Esophagus squamous epithelium (tissue), 5 donors: ENCODE measurements at places on chromosomes 3 and 15.
A peak's percentile ranks its signal among the peaks of the same experiment; 100 is the strongest.

- no peaks in the 10 kb centered on the region for H3K4me1 ChIP-seq
- H3K27ac ChIP-seq: no peak overlapping the region
- no peaks in the 10 kb centered on the region for H3K36me3 ChIP-seq
- DNase-seq: no peak
- no peaks in the 10 kb centered on the region for H3K27me3 ChIP-seq
- H3K4me3 ChIP-seq: no peak overlapping the region
These were observed 39.0 kb downstream of the NSUN3 start for GRCh38 chr3:94101860-94102259.

DNA sequence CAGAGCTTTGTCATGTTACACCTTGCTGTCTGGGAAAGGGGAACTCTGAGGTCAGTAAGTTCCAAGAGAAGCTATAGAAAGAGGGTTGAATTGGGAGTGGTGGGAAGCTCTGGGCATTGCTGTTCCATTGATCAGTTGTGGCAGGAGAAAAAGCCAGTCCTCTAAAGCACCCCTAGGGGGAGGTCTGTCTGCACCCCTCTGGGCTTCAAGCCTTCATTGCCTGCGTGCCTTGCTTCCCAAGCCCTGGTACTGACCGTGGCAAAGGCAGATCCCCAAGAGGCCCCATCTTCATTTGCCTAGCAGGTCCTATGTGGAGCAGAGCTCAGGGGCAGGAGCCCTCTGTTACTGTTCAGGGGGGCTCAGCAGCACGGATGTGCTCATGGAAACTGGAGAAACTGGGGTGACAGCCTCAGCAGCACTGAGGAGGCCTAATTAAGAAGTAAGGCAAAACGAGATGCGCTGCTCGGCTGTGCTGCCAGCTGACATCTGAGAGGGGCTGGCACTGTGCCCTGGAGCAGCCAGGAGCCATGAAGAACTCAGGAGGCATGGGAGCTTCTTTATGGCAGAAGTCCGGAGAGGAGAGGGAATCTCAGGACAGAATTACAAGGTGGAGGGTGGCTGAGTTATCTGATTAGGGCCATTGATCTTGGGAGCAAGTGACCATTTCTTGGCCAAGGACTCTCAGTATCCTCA, 270.9 kb downstream of the RPLP1 start:
- no peaks in the 10 kb centered on the region for H3K4me1 ChIP-seq
- no peaks in the 10 kb centered on the region for H3K36me3 ChIP-seq
- H3K4me3 ChIP-seq: no peak overlapping the region
- H3K27me3 ChIP-seq: peaks cover 46% of the 10 kb centered on the region

DNA sequence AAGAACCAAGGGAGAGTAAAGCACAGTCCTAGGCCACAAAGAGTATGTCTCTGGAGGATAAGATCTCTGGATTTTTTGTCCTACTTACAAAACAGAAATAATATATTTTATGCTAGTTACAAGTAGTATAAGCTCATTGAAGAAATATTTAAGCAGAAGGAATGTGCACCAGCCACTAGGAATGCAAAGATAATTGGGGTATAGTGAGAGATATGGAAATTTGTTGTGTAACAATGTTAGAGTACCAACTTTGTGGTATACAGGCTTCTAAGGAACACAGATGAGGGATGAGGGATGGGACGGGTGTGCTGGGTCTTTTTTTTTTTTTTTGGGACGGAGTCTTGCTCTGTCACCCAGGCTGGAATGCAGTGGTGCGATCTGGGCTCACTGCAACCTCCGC, 26.5 kb downstream of the AKAP13 start:
- H3K4me1 ChIP-seq: peaks cover 51% of the 10 kb centered on the region
- no peaks in the 10 kb centered on the region for H3K36me3 ChIP-seq
- no peaks in the 10 kb centered on the region for H3K27me3 ChIP-seq
- no peak for DNase-seq

DNA sequence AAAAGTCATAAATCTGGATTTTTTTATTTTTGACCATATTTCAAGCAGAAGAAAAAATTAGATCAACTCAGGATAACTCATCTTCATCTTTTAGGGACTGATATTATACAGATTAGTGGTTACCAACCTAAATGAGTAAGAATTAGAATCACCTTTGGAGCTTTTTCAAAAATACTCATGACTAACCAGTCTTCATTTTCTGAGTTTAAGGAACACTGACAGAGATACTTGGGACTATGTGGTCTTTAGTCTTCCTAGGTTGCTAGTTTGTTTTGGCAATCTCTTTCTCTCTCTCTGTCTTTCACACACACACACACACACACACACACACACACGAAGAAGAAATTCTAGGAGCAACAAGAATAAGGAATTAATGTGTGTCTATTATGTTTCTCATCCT, 50.1 kb downstream of the TMOD3 start:
- H3K27me3 ChIP-seq: no peaks in the 10 kb centered on the region
- peaks cover 29% of the 10 kb centered on the region for H3K4me1 ChIP-seq
- no peaks in the 10 kb centered on the region for H3K36me3 ChIP-seq
- no peak overlapping the region for H3K4me3 ChIP-seq
- peak overlapping the region; percentile 65 for H3K27ac ChIP-seq

GRCh38 chr3:113252553-113252952, 41.2 kb downstream of the BOC start:
- H3K4me1 ChIP-seq: peaks cover 69% of the 10 kb centered on the region
- H3K4me3 ChIP-seq: no peak overlapping the region

DNA sequence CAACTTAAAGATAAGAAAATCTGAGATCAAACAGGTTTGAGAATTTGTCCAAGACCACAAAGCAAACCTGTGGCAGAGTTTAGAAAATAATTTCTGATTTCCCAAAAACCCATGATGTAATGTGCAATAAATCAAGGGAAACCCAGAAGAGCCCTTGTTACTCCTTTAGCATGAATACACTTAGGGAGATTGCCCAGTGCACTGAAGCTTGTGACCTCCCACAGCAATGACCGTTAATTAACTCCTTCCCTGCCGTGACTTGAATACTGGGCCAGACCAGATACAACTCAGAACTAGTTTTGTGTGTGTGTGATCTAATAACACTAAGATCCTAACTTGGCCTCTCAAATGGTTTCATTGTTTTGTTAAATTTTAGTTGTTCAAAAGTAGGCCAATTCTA, 2.5 kb downstream of the PRKAR2A start:
- no peaks in the 10 kb centered on the region for H3K36me3 ChIP-seq
- DNase-seq: no peak
- no peaks in the 10 kb centered on the region for H3K27me3 ChIP-seq
- peaks cover 18% of the 10 kb centered on the region for H3K4me1 ChIP-seq
- H3K4me3 ChIP-seq: peak overlapping the region; percentile 83

GRCh38 chr3:52399593-52399992, 45.3 kb downstream of the SEMA3G start:
- H3K27ac ChIP-seq: no peak overlapping the region
- peaks cover 4% of the 10 kb centered on the region for H3K4me1 ChIP-seq
- no peak overlapping the region for H3K4me3 ChIP-seq
- no peaks in the 10 kb centered on the region for H3K27me3 ChIP-seq
- DNase-seq: no peak

GRCh38 chr3:13194285-13195209, 121.3 kb upstream of the IQSEC1 start:
- H3K4me1 ChIP-seq: no peaks in the 10 kb centered on the region
- no peaks in the 10 kb centered on the region for H3K27me3 ChIP-seq
- no peaks in the 10 kb centered on the region for H3K36me3 ChIP-seq
- no peak overlapping the region for H3K27ac ChIP-seq
- H3K4me3 ChIP-seq: no peak overlapping the region

DNA sequence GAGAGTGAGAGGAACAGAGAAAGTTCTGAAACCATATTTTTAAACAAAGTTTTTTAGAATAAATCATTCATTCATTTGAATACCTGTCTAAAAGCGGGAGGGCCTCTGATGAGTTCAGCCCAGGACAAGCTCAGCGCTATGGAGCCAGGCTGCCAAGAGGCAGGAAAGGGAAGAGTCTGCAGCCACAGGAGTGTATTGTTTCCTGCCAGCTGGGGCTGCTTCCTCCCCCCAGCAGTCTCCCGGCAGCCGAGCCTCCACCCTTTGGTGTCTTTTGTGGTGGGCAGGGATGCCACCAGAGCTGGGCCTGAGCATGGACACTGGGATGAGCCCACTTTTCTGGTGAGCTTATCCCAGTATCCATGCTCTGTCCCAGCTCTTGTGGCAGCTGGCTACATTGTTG, 199.5 kb upstream of the TPRG1 start:
- no peak overlapping the region for H3K4me3 ChIP-seq
- H3K27me3 ChIP-seq: no peaks in the 10 kb centered on the region
- H3K36me3 ChIP-seq: no peaks in the 10 kb centered on the region
- H3K27ac ChIP-seq: no peak overlapping the region

DNA sequence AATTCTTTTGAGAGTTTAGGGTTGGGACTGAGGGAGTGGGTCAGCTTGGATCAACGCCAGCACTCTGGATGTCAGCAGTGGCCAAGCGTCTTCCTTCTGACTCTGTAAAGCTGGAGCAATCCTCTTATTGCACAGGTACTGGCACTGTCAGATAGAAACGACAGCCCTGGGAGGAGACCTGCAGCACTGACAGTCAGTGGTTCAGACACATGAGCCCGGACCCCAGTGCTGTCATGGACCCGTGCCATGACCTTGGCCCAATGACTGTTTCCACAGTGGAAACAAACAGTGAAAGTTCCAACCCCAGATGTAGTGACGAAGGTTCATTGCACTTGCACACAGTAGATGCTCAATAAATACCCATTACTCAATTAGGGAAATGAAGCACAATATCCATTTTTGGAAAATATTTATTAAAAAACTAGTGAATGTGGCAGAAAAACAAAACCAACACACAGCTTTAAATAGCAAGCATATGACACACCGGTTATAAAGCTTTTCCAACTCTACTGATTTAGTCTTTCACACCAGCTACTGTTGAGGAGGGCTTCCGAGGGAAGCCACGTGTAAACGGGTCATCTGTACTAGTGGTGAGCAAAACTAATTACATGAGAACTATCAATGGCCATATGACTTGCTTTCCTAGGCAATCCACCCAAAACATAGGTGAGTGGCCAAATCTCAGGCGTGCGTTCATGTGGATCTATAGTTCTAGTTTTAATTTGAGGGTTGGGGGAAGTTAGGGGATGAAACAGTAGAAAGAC, 22.1 kb downstream of the SIAH2 start:
- H3K27ac ChIP-seq: no peak overlapping the region
- H3K4me1 ChIP-seq: peaks cover 33% of the 10 kb centered on the region
- no peaks in the 10 kb centered on the region for H3K27me3 ChIP-seq
- H3K36me3 ChIP-seq: peaks cover 8% of the 10 kb centered on the region
- no peak for DNase-seq

GRCh38 chr3:139935016-139935865, at the start of gene CLSTN2:
CLSTN2 (plus strand) TSS chr3:139935185.
- no peaks in the 10 kb centered on the region for H3K36me3 ChIP-seq
- H3K4me1 ChIP-seq: peaks cover 25% of the 10 kb centered on the region
- no peak for DNase-seq
- H3K27me3 ChIP-seq: peaks cover 9% of the 10 kb centered on the region
- H3K27ac ChIP-seq: no peak within 1 kb of the TSS

DNA sequence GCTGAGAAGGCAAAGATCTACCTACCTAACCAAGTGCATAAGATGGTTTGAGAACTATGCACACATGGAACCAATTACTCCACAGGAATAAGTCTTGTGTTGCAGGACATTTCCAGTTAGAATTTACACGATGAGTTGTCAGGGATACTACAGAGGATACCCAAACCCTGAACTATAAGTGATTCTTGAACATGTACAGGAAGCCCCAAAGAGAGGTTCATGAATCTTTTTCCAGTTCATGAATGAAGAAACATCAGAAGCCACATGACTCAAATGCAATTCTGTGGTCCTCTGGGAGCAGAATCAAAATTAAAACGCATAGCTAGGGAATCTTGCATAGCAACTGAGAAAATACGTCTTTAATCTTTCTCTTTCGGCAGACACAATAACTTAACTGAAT, 114.1 kb upstream of the LMCD1 start:
- no peak overlapping the region for H3K27ac ChIP-seq
- H3K4me3 ChIP-seq: no peak overlapping the region
- H3K4me1 ChIP-seq: no peaks in the 10 kb centered on the region

DNA sequence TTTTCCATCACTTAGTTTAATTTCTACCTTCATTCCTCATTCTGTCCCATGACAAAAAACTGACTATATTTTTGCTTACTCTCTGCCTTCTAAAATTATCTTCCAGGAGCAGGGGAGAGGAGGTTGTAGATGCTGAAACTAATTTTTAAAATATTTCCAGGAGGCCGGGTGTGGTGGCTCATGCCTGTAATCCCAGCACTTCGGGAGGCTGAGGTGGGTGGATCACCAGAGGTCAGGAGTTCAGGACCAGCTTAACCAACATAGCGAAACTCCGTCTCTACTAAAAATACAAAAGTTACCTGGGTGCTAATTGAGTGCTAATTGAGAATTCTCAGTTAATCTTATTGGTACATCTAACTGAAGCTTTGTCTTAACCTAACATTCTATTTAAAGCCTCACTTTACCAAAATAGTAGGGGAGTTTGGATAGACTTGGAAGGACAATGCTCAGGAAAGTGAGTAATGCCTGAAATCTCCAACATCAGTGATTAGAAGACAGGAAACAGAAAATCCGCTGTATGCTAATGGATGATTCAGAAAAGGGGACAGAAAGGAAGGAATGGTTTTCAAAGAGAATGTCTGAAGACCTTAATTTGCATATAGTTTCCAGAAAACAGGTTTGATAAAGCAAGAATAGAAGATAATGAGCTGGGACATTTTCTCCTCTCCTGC, 336.1 kb downstream of the GBE1 start:
- no peaks in the 10 kb centered on the region for H3K4me1 ChIP-seq
- no peaks in the 10 kb centered on the region for H3K27me3 ChIP-seq
- DNase-seq: no peak
- H3K36me3 ChIP-seq: no peaks in the 10 kb centered on the region
- no peak overlapping the region for H3K27ac ChIP-seq

- no peak overlapping the region for H3K27ac ChIP-seq
- no peak overlapping the region for H3K4me3 ChIP-seq
- H3K36me3 ChIP-seq: no peaks in the 10 kb centered on the region
These were observed 37.3 kb downstream of the MB21D2 start for GRCh38 chr3:192880313-192880712.

GRCh38 chr3:181265750-181266333, 276.3 kb upstream of the DNAJC19 start:
- H3K4me1 ChIP-seq: no peaks in the 10 kb centered on the region
- peak overlapping the region; percentile 2 for H3K4me3 ChIP-seq
- no peak overlapping the region for H3K27ac ChIP-seq
- H3K36me3 ChIP-seq: no peaks in the 10 kb centered on the region

- H3K27me3 ChIP-seq: no peaks in the 10 kb centered on the region
- H3K27ac ChIP-seq: no peak overlapping the region
- no peak for DNase-seq
- peaks cover 3% of the 10 kb centered on the region for H3K36me3 ChIP-seq
These were observed 18.3 kb downstream of the THBS1 start for GRCh38 chr15:39598958-39599845.

DNA sequence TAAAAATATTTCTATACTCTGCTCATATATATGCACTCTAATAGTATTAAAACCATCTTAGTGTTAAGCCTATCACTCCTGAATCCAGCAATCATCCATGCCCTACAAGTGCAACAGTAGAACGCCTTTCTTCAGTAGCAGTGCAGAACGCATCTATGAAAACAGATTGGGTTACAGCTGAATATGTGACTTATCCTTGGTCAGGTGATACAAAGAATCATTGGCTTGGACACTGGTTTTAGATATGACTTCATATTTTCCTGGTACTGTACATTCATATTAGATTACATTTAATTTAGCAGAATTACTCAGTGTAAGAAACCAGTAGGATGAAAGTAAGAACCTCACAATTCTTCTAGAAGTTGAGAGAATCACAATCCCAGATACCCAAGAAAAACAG, 43.3 kb downstream of the ZNF106 start:
- peaks cover 93% of the 10 kb centered on the region for H3K36me3 ChIP-seq
- no peak overlapping the region for H3K27ac ChIP-seq
- no peak for DNase-seq
- no peak overlapping the region for H3K4me3 ChIP-seq
- no peaks in the 10 kb centered on the region for H3K4me1 ChIP-seq

GRCh38 chr3:30768703-30769550, 125.5 kb downstream of the GADL1 start:
- no peaks in the 10 kb centered on the region for H3K36me3 ChIP-seq
- H3K4me3 ChIP-seq: no peak overlapping the region
- no peak overlapping the region for H3K27ac ChIP-seq
